ENCODE measurements at places on chromosomes 11 and 22.

- no peak for DNase-seq
These were observed 10.7 kb downstream of the TRIM29 start for GRCh38 chr11:120127236-120127635.

DNA sequence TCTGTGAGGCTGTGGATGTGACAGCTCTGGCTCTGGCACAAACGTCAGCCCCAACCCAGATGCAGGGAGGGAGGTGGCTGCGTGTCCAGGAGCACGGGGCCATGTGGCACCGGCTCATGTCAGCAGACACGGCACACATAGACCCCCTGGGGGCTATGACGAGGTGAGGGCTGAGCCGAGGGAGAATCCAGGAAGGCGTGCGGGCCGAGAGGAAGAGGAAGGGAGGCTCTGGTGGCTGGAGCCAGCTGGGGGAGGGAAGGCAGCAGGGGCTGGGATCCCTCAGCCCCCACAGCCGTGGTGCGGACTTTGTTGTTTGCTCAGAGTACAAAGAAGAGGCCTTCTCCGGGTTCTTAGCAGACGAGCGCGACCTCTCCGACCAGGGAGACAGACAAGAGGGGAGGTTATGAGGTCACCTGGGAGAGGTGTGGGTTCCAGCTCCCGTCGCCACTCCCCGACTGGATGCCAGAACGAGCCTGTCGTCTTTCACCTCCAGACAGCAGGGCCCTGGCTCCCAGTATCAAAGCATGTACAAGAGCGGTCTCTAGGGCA, 46.1 kb downstream of the CDKN1C start:
- DNase-seq: no peak

- no peak for DNase-seq
These were observed 64.3 kb downstream of the CYB5R2 start for GRCh38 chr11:7609015-7609414.

GRCh38 chr22:29342577-29343312, 27.2 kb upstream of the RASL10A start:
- no peak for DNase-seq

- no peak for DNase-seq
These were observed 35.6 kb upstream of the MMP7 start for GRCh38 chr11:102566112-102566511.

DNA sequence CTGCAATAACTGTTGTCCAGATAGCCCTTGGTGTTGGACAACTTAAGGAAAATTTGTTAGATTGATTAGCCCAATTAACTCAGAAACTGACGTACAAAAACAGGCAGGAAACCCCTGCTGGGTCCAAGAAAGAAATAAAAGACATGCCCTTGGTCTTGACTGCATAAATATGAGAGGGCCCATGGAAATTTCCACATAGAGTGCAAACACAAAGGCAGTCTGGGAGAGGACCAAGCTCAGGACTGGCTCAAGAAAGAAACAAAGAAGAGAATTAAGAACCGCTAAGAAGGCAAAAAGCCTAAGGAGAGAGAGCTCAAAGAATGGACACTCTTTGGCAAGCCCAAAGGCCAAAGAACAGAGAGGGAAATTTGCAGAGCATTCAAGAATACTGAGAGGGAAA, 1243.9 kb downstream of the LRRC4C start:
- no peak for DNase-seq
